ENCODE measurements at places on chromosomes 6 and 20. TPM values are rescaled to one million over a fixed set of nuclear protein-coding genes. Genes with fewer than 3 reads are reported as not detected.
A peak's percentile ranks its signal among the peaks of the same experiment; 100 is the strongest.

DNA sequence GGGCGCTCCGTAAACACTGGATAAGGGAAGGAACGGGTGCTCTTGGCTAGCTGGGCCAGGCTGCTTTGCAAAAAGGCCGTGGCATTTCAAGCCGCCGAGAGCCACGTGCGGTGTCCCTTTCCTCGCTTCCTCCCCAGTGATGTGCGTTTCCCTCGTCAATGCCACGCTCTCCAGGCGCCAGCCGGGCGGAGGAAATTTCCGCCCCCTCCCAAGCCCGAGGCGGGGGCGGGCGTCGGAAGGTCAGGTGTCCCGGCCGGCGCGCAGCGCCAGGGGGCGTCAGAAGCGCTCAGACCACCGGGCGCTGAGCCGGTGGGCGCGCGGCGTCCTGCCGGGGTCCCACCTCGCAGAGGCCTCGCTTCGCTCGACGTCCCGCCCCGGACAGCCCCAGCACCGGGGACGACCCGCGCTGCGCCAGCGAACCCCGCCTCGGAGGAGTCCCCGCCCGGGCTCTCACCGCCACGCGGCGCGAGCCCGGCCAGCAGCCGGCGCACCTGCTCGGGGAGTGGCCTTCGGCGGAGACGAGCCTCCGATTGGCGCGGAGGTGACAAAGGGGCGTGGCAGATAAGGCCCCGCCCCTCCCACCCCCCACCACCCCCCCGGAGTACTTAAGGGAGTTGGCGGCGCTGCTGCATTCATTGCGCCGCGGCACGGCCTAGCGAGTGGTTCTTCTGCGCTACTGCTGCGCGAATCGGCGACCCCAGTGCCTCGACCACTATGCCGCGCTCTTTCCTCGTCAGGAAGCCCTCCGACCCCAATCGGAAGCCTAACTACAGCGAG is at the start of gene SNAI1:
TSS of gene SNAI1 (plus strand) at position 635 of the 777 bp plus-strand sequence. CDS start at position 715, 80 bp downstream.
- H3K27me3 ChIP-seq: no peaks in the 10 kb centered on the region
- peak within 1 kb of the TSS; percentile 60 for H3K27ac ChIP-seq
- peaks cover 3% of the 10 kb centered on the region for H3K36me3 ChIP-seq
- peak within 1 kb of the TSS; percentile 72 for H3K4me3 ChIP-seq
- H3K4me1 ChIP-seq: peaks cover 56% of the 10 kb centered on the region
- DNase-seq: peak; percentile 84

GRCh38 chr6:157034436-157035230 is 257.5 kb downstream of the ARID1B start:
- no peaks in the 10 kb centered on the region for H3K36me3 ChIP-seq
- no peaks in the 10 kb centered on the region for H3K27me3 ChIP-seq
- no peak for DNase-seq
- H3K27ac ChIP-seq: no peak overlapping the region
- H3K4me1 ChIP-seq: peaks cover 34% of the 10 kb centered on the region

Gene LAMA2
- total RNA-seq: 63.8 TPM

DNA sequence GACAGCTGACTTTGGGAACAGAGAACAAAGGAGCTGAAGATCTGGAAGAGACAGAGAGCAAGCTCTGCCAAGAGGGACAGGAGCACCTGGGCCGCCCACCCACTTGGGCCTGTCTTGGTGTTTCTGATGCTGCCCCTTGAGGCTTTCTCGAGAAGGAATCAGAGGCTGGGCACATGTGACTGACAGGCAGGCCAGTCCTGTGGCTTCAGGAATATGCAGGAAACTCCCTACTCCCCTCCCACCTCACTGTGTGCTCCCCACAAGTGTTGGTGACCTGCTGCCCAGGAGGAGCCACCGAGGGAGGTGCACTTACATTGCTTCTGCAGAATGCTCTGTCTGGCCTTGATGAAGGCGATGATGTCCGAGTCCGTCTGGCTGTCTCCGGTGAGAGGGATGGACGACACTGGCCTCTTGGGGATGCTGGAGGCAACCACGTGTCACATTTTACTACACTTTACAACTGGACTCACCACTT is 20.9 kb upstream of the KCNK16 start:
- H3K27ac ChIP-seq: peak overlapping the region; percentile 47
- no peaks in the 10 kb centered on the region for H3K36me3 ChIP-seq
- no peak overlapping the region for H3K4me3 ChIP-seq
- DNase-seq: no peak
- H3K27me3 ChIP-seq: no peaks in the 10 kb centered on the region

DNA sequence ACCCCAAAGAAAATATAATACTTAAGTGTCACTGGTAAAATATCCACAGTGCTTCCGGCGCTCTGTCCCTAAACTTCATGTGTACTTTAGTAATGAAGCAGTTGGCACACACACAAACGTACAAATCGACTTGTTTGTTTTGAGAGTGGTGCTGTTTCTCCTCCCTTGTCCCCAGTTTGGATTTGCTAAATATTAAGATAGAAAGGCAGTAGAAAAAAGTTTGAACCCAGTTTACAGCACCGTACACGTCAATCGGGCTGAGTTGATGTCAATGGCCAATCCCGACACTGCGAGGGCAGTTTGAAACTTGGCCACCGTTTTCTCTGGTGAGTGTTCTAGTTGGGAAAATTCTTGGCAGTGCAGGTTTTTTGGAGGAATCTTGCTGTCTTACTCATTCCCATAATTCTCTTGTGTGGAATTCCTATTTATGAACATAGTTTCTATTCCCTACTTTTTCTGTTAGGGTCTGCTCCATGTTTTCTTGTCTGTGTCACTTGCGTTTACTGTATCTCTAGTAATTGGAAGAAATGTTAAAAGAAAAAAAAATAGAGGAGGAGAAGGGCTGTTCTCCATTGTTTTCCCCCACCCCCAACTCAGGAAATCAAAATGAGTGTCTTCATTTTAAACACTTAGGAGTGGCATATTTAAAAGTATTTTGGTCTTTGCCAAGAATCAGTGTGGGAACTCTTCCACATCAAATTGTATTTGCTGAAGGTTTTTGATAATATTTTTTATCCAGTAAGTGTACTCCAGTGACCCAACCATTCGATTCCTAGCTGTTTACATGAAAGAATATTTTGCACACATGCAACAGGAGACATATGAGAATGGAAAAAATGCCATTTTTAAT is 72.3 kb downstream of the OR2B2 start:
- no peak overlapping the region for H3K27ac ChIP-seq
- peak; percentile 57 for DNase-seq
- peak overlapping the region; percentile 67 for H3K4me3 ChIP-seq
- no peaks in the 10 kb centered on the region for H3K36me3 ChIP-seq
- peaks cover 23% of the 10 kb centered on the region for H3K4me1 ChIP-seq

Gene CFB
- total RNA-seq: 10.5 TPM

GRCh38 chr6:134482593-134483270 is 164.8 kb upstream of the SGK1 start:
- H3K36me3 ChIP-seq: no peaks in the 10 kb centered on the region
- H3K27me3 ChIP-seq: no peaks in the 10 kb centered on the region
- DNase-seq: peak; percentile 25
- H3K4me3 ChIP-seq: no peak overlapping the region
- H3K27ac ChIP-seq: no peak overlapping the region

DNA sequence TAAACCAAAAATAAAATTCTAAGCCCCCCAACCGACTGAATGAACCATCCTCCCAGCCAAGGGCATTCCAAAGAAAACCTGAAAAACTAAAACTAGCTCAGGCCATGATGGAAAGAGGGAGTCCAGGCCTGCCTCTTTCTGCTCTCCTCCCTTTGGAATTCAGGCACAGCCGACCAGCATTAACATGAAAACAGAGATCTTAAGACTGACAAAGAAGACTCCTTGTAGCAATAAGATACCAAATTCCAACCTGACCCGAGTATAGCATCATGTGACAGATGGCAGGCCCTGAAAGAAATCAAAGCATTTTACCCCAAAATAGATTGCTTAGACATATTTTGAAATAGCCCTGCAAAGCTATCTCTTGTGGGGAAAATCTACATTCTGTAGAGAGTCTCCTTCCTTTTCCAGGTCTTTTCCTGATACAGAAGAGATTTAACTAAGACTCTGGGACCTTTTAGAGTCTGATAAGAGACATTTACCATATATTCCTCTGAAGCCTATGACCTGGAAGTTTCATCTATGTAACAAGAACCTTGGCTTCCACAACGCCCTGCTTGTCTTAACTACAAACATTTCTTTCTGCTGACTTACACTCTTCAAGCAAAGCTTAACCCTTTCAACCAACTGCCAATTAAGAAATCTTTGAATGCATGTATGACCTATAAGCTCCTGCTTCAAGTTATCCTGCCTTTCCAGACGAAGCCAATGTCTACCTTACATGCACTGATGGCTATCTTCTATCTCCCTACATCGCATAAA is 22.2 kb upstream of the TXLNB start:
- no peaks in the 10 kb centered on the region for H3K27me3 ChIP-seq
- no peak for DNase-seq
- no peak overlapping the region for H3K4me3 ChIP-seq
- H3K36me3 ChIP-seq: no peaks in the 10 kb centered on the region
- no peak overlapping the region for H3K27ac ChIP-seq
- H3K4me1 ChIP-seq: no peaks in the 10 kb centered on the region

- no peak overlapping the region for H3K4me3 ChIP-seq
- peaks cover 14% of the 10 kb centered on the region for H3K4me1 ChIP-seq
- DNase-seq: no peak
Observed at GRCh38 chr20:46324379-46324778, 16.1 kb upstream of the CDH22 start.

Gene PHACTR3
- total RNA-seq: 2.4 TPM

- H3K4me1 ChIP-seq: no peaks in the 10 kb centered on the region
- H3K4me3 ChIP-seq: no peak overlapping the region
- no peaks in the 10 kb centered on the region for H3K36me3 ChIP-seq
- H3K27me3 ChIP-seq: no peaks in the 10 kb centered on the region
Observed at GRCh38 chr6:111250791-111251354, 163.6 kb downstream of the SLC16A10 start.

DNA sequence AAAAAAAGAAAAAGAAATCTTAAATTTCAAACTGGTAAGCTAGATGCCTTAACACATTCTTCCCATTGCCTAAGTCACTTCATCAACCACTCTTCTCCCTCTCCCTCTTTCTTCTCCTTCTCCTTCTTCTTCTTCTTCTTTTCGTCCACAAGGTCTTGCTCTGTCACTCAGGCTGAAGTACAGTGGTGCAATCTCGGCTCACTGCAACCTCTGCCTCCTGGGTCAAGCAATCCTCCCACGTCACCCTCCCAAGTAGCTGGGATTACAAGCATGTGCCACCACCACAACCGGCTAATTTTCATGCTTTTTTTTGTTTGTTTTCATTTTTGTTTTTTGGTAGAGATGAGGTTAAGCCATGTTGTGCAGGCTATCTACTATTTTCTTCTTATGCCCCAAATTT is 60.2 kb downstream of the GPR63 start:
- no peaks in the 10 kb centered on the region for H3K36me3 ChIP-seq
- no peaks in the 10 kb centered on the region for H3K27me3 ChIP-seq
- no peak overlapping the region for H3K27ac ChIP-seq
- H3K4me1 ChIP-seq: no peaks in the 10 kb centered on the region
- H3K4me3 ChIP-seq: no peak overlapping the region
- DNase-seq: no peak

- DNase-seq: peak; percentile 65
- H3K4me3 ChIP-seq: peak overlapping the region; percentile 83
- H3K4me1 ChIP-seq: peaks cover 31% of the 10 kb centered on the region
- no peaks in the 10 kb centered on the region for H3K27me3 ChIP-seq
Observed at GRCh38 chr20:36574366-36575135, 1.2 kb downstream of the TGIF2 start.

Gene TGM3
- total RNA-seq: not detected

DNA sequence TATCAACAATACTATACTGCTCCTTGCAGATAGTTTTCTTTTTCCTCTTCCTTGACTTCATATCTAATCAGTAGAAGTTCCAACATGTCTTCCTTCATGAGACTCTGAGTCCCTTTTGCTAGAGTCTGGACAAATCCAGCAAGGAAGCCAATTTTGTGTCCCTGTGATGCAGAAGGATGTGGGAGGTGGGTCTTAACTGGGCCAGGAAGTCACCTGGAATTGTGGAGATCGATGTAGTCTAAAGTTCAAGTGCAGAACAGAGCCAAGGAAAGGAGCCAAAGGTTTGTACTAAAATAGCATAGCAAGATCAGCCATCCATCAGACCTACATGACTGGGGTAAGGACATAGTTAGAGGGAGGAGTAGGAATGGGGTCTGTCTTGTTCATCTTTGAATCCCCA is 37.6 kb downstream of the SPTLC3 start:
- H3K27ac ChIP-seq: no peak overlapping the region
- no peaks in the 10 kb centered on the region for H3K27me3 ChIP-seq

DNA sequence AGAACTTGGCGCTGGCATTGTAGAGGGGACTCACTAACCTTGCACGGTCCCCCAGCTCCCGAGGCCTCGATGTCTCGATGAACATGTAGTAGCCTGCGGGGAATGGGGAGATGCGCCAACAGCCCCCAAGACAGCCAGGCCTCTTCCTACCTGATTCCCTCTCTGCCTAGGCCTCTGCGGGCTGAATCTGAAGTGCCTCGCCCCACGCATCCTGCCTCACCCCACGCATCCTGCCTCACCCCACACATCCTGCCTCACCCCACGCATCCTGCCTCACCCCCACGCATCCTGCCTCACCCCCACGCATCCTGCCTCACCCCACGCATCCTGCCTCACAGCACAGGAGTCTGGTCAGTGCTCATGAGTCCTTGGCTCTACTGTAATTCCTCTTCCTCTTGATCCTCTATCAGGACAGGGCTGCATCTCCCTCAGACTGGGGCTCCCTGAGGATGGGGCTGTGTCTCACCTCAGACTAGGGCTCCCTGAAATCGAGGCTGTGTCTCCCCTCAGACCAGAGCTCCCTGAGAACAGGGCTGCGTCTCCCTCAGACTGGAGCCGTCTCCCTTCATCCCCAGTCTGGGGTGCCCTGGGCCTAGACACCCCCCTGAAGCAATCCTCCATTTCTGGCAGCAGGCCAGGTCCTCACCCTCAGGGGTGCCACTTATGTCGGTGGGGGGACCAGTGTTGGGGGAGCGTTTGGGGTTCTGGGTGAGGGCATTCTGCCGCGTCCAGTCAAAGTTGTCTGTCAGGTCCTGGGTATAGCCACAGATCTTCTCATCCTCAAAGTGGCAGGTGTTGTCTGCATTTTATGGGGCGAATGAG is 53.6 kb downstream of the MDGA1 start:
- no peak for DNase-seq
- H3K4me3 ChIP-seq: no peak overlapping the region
- H3K27ac ChIP-seq: no peak overlapping the region
- no peaks in the 10 kb centered on the region for H3K36me3 ChIP-seq
- H3K4me1 ChIP-seq: peaks cover 7% of the 10 kb centered on the region

Gene OR2H2
- total RNA-seq: not detected

Gene AVP
- not detected for total RNA-seq

- no peaks in the 10 kb centered on the region for H3K36me3 ChIP-seq
- H3K4me1 ChIP-seq: no peaks in the 10 kb centered on the region
- no peak overlapping the region for H3K4me3 ChIP-seq
- H3K27me3 ChIP-seq: no peaks in the 10 kb centered on the region
Observed at GRCh38 chr6:113805173-113805790, 51.9 kb upstream of the MARCKS start.

GRCh38 chr20:53678990-53679596 is 85.5 kb upstream of the ZNF217 start:
- no peak overlapping the region for H3K4me3 ChIP-seq
- H3K4me1 ChIP-seq: peaks cover 22% of the 10 kb centered on the region
- no peaks in the 10 kb centered on the region for H3K36me3 ChIP-seq
- no peaks in the 10 kb centered on the region for H3K27me3 ChIP-seq

Gene TUBB1
- total RNA-seq: 0.11 TPM

Gene TNF
- not detected for total RNA-seq

- no peaks in the 10 kb centered on the region for H3K4me1 ChIP-seq
- H3K27me3 ChIP-seq: no peaks in the 10 kb centered on the region
- no peak overlapping the region for H3K4me3 ChIP-seq
- DNase-seq: no peak
- H3K36me3 ChIP-seq: no peaks in the 10 kb centered on the region
Observed at GRCh38 chr6:45472382-45472781, 94.6 kb upstream of the SUPT3H start.

- no peaks in the 10 kb centered on the region for H3K4me1 ChIP-seq
- no peaks in the 10 kb centered on the region for H3K36me3 ChIP-seq
- no peak overlapping the region for H3K27ac ChIP-seq
- H3K4me3 ChIP-seq: no peak overlapping the region
- no peaks in the 10 kb centered on the region for H3K27me3 ChIP-seq
Observed at GRCh38 chr20:48171626-48172356, 386.5 kb upstream of the SULF2 start.

All from thyroid gland (tissue), 4 donors.